BE2C (cell line): ENCODE measurements at places on chromosomes 2 and 18.

- DNase-seq = no peak
These were observed 294.5 kb upstream of the NT5C1B start for GRCh38 chr2:18883616-18884456.

DNA sequence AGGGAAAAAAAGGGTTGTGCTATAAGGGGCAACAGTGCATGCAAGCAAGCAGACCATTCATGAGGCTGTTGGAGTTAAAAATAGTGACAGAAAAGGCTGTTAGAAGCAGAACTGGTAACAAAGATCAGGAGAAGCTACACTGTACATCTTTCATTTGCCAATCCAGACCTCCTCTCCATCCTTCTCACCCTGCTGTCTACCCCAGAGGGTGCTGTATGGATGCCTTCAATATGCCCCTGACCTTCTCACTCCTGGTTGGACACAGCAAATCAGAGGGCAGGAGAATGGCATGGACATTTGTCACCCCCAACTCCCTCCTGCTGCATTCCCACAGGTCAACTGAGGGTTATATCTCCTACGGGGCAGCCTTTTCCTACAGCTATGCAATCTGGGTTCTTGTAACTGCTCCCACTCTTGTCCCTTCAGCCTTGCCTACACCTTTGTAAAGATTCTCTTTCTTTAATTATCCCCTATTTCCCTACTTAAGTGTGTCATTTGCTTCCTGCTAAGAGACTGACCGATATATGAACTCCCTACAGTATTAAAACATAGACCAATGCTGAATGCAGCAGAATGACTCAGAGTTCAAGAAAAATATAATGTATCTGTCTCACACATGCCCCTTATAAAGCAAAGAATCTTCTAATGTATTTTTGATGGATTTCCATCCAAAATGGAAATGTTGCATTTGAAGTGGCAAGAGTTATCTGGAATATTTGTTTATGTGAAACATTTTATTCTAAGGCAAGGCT is 169.2 kb upstream of the NCKAP5 start:
- no peak for DNase-seq

DNA sequence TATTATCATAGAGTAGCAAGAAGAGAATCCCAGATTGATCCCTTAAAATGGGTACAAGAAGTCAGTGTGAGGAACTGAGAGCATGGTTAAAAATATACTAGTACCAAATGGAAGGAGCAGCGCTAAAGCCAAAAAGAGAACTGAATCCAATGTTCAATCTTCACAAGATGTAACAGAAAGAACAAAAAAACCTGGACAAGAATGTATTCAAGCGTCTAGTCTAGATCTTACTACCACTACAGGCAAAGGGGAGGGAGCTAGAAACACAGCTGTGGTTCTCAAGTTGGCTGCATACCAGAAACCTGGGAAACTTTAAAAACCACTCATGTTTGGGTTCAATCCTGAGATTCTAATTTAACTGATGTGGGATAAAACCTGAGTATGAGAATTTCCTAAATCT is 57.5 kb downstream of the PIAS2 start:
- DNase-seq = no peak

- no peak for DNase-seq
These were observed 218.1 kb downstream of the SP3 start for GRCh38 chr2:173747035-173747434.

GRCh38 chr18:14747513-14748474 is at the start of gene ANKRD30B:
Gene ANKRD30B, plus strand, starts transcription at chr18:14748172. Its CDS starts 248 bp downstream, at chr18:14748420.
- DNase-seq = no peak

DNA sequence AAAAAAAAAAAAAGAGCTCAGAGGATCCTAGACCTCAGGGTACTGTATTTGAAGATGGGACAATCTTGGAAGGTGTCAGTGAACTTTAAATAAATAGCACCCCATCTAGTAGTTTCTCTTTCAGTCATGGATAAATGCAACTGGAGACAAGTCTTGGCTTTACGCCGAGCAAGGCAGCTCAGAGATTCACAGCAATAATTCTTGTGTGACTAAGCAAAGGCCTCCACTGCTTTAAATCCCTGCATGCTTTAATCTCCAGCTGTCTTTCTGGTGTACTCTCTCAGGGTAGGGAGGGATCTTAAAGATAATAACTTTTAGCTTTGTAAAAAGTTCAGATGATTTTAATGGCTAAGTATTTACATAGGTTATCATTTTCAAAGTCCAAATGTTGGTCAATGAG is 36.3 kb downstream of the NRXN1 start:
- DNase-seq = no peak

DNA sequence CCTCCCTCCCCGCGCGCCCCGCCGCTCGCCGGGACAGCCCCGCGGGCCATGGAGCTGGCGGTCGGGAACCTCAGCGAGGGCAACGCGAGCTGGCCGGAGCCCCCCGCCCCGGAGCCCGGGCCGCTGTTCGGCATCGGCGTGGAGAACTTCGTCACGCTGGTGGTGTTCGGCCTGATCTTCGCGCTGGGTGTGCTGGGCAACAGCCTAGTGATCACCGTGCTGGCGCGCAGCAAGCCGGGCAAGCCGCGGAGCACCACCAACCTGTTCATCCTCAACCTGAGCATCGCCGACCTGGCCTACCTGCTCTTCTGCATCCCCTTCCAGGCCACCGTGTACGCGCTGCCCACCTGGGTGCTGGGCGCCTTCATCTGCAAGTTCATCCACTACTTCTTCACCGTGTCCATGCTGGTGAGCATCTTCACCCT is 865 bp downstream of the GALR1 start:
- DNase-seq = peak; percentile 6

GRCh38 chr2:36965751-36966369 is 476 bp downstream of the STRN start:
- DNase-seq = peak; percentile 51

GRCh38 chr2:145253492-145253891 is 733.6 kb upstream of the ZEB2 start:
- no peak for DNase-seq

GRCh38 chr2:137232076-137232475 is 466.7 kb downstream of the THSD7B start:
- no peak for DNase-seq

DNA sequence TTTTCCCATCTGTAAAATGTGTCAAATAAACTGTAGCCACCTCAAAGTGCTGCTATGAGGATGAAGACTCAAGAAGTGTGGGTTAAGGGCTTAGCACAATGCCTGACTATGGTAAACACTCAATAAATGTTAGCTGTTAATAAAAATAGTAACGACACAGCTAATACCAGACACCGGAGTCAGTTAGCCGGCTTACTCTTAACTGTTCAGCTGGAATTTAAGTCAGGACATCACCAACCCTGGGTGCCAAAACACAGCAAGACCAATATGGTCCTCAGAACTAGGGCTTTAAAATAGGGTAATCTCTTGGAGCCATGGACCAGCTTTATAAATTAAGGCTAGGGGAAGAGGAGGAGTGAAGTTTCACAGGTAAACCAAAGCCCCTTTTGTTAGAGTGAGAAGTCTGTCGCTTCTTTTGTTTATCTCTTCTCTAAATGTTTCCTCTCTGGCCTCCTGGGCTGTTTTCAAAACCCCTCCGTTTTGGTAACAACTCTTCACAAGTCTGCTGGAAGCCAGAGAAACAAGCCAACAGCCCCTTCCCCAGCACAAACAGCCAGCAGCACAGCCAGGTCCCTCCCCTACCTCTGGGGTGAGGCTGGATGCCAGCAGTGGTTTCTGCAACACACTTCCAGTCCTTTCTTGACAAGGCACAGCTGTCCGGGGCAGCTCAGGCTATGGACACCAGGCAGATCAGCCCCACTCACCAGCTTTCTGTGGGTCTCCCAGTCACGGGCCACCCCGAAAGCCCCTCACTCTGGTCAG is 13.8 kb upstream of the FZD7 start:
- peak; percentile 19 for DNase-seq

DNA sequence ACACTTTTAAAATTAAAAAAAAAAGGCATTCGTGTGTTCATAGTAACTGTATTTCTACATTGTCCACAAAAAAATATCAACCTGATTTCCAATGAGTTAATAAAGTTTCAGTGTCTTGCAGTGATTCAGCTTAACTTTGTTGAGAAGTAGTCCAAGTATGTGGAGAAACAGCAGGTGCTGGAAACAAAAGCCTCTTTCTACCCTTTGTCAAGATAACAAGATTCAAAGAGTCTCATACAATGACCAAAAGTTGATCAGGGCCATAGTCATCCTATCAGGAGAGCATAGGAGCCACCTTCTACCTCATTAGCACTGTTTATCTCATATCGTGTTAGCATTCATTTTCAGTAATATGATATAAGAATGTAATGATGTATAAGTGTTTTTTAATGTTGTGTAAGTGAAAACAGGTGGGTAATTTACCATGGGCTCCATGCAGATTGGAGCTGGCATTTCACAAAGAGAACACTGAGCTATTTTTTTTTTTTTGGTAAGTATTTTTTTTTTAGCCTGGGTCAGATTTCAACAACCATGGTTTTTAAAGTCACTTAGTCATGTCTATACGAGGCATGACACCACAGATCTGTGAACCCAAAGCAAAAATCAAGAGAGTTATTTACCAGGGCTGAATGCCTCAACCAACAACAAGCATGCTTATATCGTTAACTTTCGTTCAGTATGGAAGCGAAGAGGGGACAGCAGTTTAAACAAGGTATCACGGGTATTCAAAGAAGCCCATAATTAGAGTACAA is 165.0 kb upstream of the ZNF521 start:
- no peak for DNase-seq

GRCh38 chr18:75275226-75275625 is 64.6 kb downstream of the TSHZ1 start:
- no peak for DNase-seq

GRCh38 chr2:229492034-229492433 is 220.9 kb upstream of the PID1 start:
- DNase-seq = no peak
